ENCODE measurements at places on chromosomes 5 and 9. TPM values are rescaled to one million over a fixed set of nuclear protein-coding genes. Genes with fewer than 3 reads are reported as not detected.

SH3RF2 gene
- polyA plus RNA-seq = 14.3 TPM

LAMC3 gene
- polyA plus RNA-seq = 0.25 TPM

SLC36A2 gene
- polyA plus RNA-seq = not detected

PRELID2 gene
- polyA plus RNA-seq = 23.7 TPM

PCDHB16 gene
- not detected for polyA plus RNA-seq

BTNL8 gene
- polyA plus RNA-seq = 192 TPM

ENHO gene
- polyA plus RNA-seq = 8.5 TPM

NMUR2 gene
- 0.86 TPM for polyA plus RNA-seq

SEMA5A gene
- 11.1 TPM for polyA plus RNA-seq

B4GALT1 gene
- 114 TPM for polyA plus RNA-seq

GRCh38 chr5:98635656-98636055 is 137.8 kb upstream of the RGMB start:
- H3K4me3 ChIP-seq = no peak overlapping the region
- peak; percentile 6 for DNase-seq
- H3K36me3 ChIP-seq = no peaks in the 10 kb centered on the region
- H3K27ac ChIP-seq = no peak overlapping the region
- H3K4me1 ChIP-seq = peaks cover 6% of the 10 kb centered on the region

DNA sequence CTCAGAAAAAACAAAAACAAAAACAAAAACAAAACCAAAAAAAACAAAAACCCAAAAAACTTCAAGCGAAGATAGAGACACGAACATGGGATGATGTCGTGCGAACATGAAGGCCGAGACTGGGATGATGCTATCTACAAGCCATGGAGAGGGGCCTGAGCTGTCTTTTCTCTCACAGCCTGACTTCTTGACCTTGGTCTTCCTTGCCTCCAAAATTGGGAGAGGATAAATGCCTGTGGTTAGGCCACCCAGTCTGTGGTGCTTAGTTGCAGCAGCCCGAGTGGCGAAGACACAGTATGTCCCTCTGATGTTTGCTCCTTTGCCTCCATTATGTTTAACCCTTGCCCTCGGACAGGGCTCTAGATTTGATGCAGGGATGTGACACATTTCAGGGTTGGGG is 130.4 kb upstream of the BASP1 start:
- no peaks in the 10 kb centered on the region for H3K27me3 ChIP-seq
- H3K36me3 ChIP-seq = no peaks in the 10 kb centered on the region
- no peak overlapping the region for H3K4me3 ChIP-seq
- no peak for DNase-seq
- no peaks in the 10 kb centered on the region for H3K4me1 ChIP-seq

DNA sequence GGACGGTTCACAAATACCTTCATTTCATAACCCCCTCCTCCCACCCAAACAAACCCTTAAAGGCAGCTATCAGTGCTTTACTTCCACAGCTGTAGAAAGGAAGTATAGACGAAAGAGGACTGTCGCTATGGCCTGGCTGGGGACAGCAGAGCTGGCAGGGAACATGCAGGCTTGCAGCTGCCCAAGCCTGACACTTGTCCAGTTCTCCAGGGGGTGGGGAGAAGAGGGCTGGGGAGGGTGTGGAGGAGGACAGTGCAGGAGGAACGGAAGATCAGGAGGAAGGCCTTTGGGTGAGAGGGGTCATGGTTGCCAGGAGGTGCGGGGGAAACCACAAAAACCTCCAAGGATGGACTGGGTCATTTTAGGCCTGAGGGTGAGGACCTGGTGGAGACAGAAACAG is 25.9 kb downstream of the ARPC5L start:
- peaks cover 6% of the 10 kb centered on the region for H3K36me3 ChIP-seq
- no peak overlapping the region for H3K27ac ChIP-seq
- H3K4me1 ChIP-seq = no peaks in the 10 kb centered on the region
- no peak overlapping the region for H3K4me3 ChIP-seq

DNA sequence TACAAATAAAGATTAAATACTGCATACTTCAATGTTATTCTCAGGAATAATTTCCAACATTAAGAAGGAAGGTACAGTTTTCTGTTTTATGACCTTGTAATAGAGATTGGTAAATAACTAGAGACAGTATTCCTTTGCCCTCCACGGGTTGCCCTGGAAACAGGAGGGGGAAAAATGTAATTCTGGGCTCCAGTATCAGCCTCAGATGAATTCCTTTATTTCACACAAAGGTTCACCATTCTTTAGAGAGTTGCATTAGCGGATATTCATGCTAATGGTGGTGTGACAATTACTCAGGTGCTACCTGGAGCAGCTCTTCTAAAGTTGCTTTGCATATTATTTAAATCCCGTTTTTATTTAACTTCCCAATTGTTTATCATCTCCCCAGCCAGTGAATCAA is 42.6 kb downstream of the CETN3 start:
- no peaks in the 10 kb centered on the region for H3K4me1 ChIP-seq
- H3K4me3 ChIP-seq = no peak overlapping the region
- H3K27ac ChIP-seq = no peak overlapping the region
- no peaks in the 10 kb centered on the region for H3K36me3 ChIP-seq
- no peaks in the 10 kb centered on the region for H3K27me3 ChIP-seq

DNA sequence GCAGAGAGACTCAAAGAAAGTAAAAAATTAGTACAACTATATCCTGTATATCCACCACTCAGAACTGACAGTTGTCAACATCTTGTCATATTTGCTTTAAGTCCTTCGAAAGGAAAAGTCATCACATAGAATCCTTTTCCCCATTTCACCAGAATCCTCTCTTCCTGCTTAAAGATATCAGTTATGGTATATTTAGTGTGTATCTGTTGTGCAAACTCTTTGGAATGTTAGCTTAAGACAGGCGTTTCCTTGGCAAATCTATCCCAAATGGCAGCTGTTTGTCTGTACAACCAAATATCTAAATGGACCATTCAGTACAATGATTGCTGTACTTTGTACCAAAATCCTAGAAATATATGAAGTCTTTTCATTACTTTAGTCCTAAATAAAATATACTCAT is 98.5 kb downstream of the ITGA1 start:
- DNase-seq = no peak
- H3K27ac ChIP-seq = no peak overlapping the region
- H3K4me3 ChIP-seq = no peak overlapping the region
- peaks cover 2% of the 10 kb centered on the region for H3K36me3 ChIP-seq

DNA sequence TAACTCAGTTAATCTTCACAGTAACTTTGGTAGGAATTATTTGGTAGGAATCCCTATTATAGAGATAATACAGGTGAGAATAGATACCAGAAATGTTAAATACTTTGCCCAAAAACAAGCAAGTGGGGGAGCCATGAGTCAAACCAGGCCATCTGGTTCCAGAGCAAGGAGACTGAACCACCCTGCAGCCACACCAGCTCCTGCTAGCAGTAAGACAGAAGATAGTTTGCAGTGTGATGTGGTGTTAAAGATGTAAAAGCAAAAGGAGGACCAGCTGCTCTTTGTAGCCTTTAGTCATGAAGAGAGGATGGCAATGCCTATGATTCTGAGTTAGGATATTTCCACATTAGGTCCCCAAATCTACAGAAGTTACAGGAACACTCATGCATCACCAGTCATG is 101.4 kb downstream of the PRKACG start:
- H3K4me3 ChIP-seq = no peak overlapping the region
- DNase-seq = no peak
- no peaks in the 10 kb centered on the region for H3K4me1 ChIP-seq
- no peak overlapping the region for H3K27ac ChIP-seq
- H3K27me3 ChIP-seq = no peaks in the 10 kb centered on the region

GRCh38 chr5:96084874-96085506 is 123.3 kb upstream of the ELL2 start:
- no peaks in the 10 kb centered on the region for H3K36me3 ChIP-seq
- H3K27ac ChIP-seq = no peak overlapping the region

DNA sequence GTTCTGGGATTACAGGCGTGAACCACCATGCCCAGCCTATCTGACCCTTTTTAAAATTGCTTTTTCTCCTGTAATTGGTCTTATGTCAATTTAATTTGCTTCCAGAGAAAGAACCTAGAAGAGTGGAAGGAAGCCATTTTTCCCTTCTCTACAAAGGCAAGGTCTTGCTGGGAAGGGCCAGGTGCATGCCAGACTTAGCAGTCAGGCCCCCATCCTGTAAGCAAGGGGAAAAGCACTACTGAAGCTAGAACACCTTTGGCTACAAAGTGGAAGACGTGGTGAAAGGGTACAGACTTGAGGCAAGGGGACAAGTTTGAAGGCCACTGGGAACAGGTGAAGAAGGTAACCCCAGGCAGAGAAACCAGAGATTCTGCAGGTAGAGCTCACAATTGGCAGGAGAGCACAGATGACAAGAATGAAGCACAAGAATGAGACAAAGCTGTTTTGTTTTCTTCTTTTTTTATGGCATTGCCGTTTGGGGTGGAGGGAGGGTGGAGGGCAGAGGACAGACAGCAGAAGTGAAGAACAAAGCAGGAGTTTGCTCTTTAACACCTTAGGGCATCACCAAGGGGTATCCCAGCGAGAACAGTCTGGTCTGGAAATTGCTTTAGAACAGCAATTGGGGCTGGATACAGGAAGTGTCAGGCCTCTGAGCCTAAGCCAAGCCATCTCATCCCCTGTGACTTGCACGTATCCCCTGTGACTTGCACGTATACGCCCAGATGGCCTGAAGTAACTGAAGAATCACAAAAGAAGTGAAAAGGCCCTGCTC is 72.9 kb downstream of the SERINC5 start:
- H3K27me3 ChIP-seq = no peaks in the 10 kb centered on the region
- H3K36me3 ChIP-seq = no peaks in the 10 kb centered on the region
- H3K4me3 ChIP-seq = no peak overlapping the region
- H3K27ac ChIP-seq = peak overlapping the region; percentile 43
- H3K4me1 ChIP-seq = peaks cover 3% of the 10 kb centered on the region
- DNase-seq = peak; percentile 21

DNA sequence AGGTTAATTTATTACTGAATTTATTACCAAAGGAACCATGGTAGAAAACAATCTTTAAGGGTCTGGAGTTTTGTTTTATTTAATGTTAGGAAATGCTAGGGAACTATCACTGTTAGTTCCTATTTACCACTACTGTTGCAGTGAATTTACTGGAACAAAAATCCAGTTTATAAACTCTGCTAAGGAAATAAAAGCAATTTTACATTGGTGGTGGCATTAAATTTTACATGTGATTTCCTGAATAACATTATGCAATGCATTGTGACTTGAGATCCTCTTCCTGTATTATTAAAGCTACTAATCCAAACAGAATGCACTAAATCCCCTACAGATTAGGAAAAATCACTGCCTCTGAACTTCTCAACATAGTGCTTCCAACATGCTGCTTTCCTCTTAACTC is 599.5 kb upstream of the PTGER4 start:
- no peak for DNase-seq
- no peak overlapping the region for H3K27ac ChIP-seq
- no peaks in the 10 kb centered on the region for H3K4me1 ChIP-seq
- no peaks in the 10 kb centered on the region for H3K27me3 ChIP-seq
- H3K36me3 ChIP-seq = no peaks in the 10 kb centered on the region

DNA sequence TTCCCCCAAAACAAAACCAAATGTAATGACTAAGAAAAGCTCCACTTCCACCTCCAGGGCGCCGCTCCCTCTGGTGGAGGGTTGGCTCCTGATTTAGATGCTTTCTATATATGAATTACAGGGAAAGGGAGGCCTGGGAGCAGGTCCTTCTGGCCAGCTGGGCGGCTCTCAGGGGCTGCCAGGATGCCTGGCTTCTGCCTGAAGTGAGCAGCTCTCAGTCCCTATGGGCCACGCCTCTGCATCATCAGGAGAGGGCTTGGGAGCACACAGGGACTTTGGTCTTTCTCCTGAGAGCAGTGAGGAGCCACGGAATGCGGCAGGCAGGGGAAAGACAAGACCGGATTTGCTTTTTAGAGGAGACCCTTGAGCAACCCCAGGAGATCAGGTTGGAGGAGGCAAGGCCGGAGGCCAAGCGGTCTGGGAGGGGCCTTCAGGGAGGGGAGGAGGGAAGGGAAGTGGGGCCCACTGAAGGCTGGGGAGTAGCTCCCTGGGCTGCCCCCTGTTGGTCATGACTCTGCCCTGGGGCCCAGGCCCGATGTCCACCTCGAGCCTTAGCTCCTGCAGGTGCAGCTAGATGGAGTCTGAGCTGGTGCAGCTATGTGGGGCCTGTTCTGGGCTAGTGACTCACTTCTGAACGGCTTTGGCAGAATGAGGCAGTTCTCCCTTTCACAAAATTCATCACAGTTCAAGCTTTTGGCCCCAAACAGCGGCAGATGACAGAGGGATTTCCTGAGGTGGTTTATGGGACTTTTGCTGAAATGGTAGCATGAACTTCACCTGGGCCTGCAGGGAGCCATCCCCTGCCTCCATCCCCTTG is 11.3 kb upstream of the GRHPR start:
- H3K27me3 ChIP-seq = no peaks in the 10 kb centered on the region
- no peak overlapping the region for H3K4me3 ChIP-seq
- no peak overlapping the region for H3K27ac ChIP-seq
- H3K4me1 ChIP-seq = no peaks in the 10 kb centered on the region

- H3K27me3 ChIP-seq = no peaks in the 10 kb centered on the region
- no peak overlapping the region for H3K4me3 ChIP-seq
- no peaks in the 10 kb centered on the region for H3K4me1 ChIP-seq
- no peak for DNase-seq
- no peak overlapping the region for H3K27ac ChIP-seq
These were observed 193.3 kb downstream of the LURAP1L start for GRCh38 chr9:12968093-12968492.

GRCh38 chr9:134318941-134319305 is 7.3 kb upstream of the RXRA start:
- no peaks in the 10 kb centered on the region for H3K36me3 ChIP-seq
- DNase-seq = no peak
- no peak overlapping the region for H3K4me3 ChIP-seq
- no peaks in the 10 kb centered on the region for H3K27me3 ChIP-seq
- peaks cover 32% of the 10 kb centered on the region for H3K4me1 ChIP-seq

GRCh38 chr5:38446029-38446522 is 110.4 kb downstream of the LIFR start:
- H3K4me3 ChIP-seq = no peak overlapping the region
- no peaks in the 10 kb centered on the region for H3K4me1 ChIP-seq
- peaks cover 12% of the 10 kb centered on the region for H3K27me3 ChIP-seq
- no peak for DNase-seq
- H3K36me3 ChIP-seq = no peaks in the 10 kb centered on the region

DNA sequence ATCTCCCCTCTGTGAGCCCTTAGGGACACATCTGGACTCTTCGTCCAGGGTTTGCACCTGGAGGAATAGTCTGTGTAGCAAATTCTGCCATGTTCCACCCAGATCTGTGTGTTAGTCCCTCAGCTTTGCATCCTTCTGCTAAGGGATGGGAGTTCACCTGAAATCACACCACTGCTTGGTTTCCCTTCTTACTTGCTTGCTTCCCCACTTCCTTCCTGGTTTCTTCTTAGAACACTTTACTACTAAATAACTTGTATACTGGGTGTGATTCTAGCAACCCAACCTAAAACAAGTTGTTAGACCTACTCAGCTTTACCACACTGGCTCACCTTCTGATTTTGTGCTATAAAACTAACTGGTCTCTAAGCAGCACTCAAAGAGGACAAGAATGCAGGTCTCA is 202.6 kb upstream of the MAP3K1 start:
- H3K4me1 ChIP-seq = peaks cover 15% of the 10 kb centered on the region
- no peak overlapping the region for H3K4me3 ChIP-seq
- H3K36me3 ChIP-seq = no peaks in the 10 kb centered on the region
- H3K27ac ChIP-seq = no peak overlapping the region
- no peak for DNase-seq

All from small intestine (tissue), 16 donors.